Stimulated activated naive CD8-positive, alpha-beta T cell treated with anti-CD3 and anti-CD28 coated beads, Interleukin-15, Interleukin-2, amounts not matched to agents 100 U/mL and 50 U/mL, for 24 hours (primary cell): ENCODE measurements at places on chromosomes 3 and 15.

- no peak for DNase-seq
Measured at GRCh38 chr15:93307513-93307912, 218.5 kb upstream of the RGMA start.

DNA sequence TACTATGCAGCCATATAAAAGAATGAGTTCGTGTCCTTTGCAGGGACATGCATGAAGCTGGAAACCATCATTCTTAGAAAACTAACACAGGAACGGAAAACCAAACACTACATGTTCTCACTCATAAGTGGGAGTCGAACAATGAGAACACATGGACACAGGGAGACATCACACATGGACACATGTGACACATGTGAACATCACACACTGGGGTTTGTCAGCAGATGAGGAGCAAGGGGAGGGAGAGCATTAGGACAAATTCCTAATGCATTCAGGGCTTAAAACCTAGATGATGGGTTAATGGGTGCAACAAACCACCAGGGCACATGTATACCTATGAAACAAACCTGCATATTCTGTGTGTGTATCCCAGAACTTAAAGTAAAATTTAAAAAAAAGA, 408.0 kb downstream of the EPHB1 start:
- DNase-seq: no peak

GRCh38 chr3:194586836-194587235, 46.4 kb downstream of the TMEM44 start:
- no peak for DNase-seq

DNA sequence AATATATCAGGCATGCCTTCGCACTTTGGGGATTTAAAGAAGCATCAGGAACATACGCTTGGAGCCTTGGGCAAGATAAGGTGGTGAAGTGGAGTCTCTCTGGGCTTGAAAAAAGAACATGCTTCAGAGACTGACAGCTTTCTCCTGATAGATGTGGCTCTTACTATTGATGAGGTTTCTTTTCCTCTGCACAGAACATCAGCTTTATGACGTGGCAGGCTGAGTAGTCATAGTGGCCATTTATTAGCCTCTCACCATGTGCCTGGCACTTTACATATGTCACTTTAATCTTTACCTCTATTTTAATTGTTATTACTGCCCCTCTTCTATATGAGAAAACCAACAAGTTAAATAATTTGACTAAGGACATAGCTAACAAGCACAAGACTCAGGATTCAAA, 19.0 kb upstream of the LRRC58 start:
- no peak for DNase-seq

- DNase-seq: no peak
Measured at GRCh38 chr15:69127306-69127705, 33.1 kb upstream of the GLCE start.

- DNase-seq: no peak
Measured at GRCh38 chr3:141578202-141578973, 91.6 kb downstream of the RASA2 start.

GRCh38 chr3:107767897-107768605, 245.3 kb downstream of the BBX start:
- DNase-seq: no peak

- DNase-seq: no peak
Measured at GRCh38 chr15:41160639-41161315, 44.7 kb upstream of the INO80 start.

DNA sequence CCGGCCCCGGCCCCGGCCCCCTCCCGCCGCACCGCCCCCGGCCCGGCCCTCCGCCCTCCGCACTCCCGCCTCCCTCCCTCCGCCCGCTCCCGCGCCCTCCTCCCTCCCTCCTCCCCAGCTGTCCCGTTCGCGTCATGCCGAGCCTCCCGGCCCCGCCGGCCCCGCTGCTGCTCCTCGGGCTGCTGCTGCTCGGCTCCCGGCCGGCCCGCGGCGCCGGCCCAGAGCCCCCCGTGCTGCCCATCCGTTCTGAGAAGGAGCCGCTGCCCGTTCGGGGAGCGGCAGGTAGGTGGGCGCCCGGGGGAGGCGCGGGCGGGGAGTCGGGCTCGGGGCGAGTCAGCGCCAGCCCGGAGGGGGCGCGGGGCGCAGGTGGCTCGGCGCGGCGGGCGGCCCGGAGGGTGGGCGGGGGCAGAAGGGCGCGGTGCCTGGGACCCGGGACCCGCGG, 352 bp downstream of the CHRD start:
- peak; percentile 32 for DNase-seq

GRCh38 chr15:68470976-68471375, 39.0 kb upstream of the ITGA11 start:
- DNase-seq: no peak

DNA sequence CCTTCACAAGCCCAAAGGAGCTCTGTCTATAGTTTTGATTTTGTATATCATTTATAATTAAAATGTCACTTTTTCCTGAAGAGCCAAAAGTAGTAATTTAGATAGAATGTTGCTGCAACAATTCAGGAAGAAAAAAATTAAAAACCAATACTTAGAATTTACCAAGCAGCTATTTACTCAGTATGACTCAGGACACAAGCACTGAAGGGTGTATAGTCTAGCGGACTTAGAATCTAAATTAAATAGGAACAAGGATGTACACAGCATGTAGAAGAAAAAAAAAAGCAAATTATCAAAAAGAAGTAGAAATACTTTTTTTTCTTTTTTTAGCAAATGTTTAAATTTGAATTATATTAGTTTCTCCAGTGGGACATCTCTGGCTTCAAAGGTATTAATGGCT, 31.6 kb downstream of the PGBD4 start:
- DNase-seq: no peak

- no peak for DNase-seq
Measured at GRCh38 chr3:42856544-42856943, 19.1 kb downstream of the CYP8B1 start.

GRCh38 chr15:70962084-70962483, 69.5 kb downstream of the LRRC49 start:
- DNase-seq: no peak

DNA sequence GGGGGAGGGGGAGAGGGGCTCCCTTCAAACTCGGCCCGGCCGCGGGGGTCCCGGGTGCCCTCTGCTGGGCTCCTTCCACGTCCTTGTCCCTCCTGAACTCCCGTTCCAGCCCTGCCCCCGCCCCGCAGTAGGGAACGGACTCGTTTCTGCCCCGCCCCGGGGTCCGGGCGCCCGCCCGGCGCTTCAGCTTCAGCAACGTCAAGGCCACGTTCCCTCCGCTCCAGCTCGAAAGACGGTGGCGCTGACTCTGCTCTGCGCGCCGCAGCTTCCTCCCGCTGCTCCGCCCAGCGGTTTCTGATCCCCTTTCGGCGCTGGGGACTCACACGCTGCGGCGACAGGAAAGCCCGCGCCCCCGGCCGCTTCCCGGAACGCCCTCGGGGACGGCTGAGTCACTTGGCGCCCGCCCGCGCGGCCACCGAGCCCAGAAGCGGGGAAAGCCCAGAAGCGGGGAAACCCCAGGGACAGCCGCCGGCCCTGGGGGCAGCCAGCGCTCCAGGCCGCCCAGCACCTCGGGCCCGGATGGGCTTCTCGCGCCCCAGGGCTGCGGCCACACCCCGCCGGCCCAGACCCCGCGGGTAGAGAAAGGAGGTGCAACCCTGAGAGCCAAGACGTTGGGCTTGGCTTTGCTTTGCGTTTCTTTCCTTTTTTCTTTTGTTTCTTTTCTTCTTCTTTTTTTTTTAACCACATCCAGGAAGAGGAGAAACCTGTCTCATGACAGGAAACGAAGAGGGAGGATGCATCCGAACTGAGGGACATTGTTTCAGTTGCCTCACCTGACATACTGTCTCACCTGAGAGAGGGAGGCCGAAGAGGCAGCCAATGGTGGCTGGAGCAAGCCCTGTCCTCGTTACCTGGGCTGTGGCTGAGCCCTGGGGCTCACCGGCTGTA, 28.9 kb downstream of the ARHGAP31 start:
- DNase-seq: peak; percentile 95

DNA sequence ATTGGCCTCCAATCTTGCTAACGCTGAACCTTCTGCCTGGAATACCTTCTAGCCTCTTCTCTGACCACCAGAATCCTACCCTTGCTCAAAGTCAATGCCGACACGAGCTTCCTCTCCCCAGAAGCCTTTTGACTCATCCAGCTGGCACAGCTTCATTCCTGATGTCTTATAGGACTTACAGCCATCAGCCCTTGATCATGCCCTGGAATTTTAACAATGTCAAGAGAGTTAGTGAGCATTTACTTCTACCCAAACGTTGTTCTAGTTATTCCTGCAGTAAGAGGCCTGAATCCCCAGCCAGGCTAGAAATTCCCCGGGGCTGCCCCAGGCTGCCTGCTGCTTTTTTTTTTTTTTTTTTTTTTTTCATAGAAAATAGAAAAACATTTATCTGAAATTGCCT, 3.9 kb downstream of the CYP1A2 start:
- no peak for DNase-seq

DNA sequence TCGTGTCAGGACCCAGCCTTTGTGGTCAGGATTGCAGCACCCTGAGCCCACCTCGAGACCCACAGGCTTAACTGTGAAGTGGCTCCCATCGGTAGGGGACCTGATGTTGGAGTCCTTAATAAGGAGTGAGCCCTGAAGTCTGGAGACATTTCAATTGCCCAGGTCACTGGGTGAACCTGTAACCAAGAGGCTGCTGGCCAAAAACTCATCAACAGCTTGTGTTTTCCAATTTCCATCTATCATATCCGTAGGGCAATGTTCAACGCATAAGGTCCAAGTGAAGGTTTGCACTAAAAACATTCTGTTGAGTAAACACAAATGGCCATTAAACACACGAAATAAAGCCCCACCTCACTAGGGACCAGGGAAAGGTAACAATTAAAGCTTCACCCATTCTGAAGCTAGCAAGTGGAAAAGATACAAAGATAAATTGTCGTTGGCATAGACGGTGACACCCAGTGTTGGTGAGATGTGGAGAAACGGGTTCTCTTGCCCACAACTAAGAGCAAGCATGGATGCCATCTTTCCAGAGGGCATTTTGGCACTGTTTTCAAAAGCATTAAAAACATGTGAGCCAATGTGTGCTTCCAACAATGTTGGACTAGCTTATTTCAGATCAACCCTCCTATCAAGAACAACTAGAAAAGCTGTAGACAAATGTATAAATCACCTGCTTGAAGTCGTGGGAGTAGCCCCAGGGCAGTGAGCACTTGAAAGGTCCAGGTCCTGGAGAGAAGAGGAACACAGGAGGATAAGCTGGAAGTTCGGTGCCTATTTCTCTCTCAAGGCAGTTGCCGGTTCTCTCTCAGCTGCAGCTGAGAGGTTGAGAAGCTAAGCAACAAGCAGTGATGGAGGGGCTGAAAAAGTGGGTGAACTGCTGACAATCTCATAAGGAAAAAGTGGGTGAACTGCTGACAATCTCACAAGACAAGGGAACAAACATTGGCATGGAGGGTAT, 56.3 kb upstream of the PCSK6 start:
- no peak for DNase-seq

GRCh38 chr3:45236964-45237363, 10.9 kb upstream of the TMEM158 start:
- DNase-seq: no peak

DNA sequence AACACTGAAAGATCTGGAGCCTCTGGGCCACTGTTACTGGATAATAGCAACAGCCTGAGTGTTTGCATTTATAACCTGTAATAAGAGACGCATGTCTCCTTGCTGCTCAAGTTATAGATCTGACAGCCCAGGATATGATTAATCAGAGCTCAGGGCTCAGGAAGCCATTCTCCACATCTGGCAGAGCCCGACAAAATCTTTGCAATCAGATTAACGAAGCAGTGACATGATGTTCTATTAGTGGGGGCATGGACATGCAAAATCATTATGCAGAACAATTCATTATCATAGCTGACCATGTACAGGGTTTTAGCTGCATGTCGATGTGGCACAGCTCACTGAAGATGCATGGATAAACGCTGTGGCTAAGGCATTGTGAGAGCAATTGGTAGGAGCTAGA, 730.3 kb downstream of the ZNF385D start:
- DNase-seq: no peak

DNA sequence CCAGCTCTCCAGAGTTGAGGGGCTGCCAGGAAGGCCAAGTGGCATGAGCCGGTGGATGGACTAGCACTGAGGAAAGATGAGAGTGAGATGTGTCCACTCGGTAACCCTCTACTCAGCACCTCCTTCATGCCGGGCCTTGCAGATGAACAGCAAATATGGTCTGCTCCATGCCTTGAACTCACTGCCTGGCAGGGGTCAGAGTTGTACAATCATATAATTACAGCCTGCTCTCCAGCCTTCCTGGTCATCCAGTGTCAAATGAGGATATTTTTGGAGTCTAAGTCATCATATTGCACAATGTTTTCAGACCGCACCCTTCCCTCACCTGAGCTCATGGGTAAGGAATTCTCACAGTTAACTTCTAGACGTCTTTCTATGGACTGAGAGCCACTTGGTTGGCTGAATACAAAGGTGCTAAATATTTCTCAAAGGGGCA, 4.9 kb downstream of the MGLL start:
- no peak for DNase-seq

- DNase-seq: peak; percentile 9
Measured at GRCh38 chr3:41167722-41168497, 31.4 kb upstream of the CTNNB1 start.

GRCh38 chr3:105584003-105584790, 217.5 kb downstream of the ALCAM start:
- no peak for DNase-seq

DNA sequence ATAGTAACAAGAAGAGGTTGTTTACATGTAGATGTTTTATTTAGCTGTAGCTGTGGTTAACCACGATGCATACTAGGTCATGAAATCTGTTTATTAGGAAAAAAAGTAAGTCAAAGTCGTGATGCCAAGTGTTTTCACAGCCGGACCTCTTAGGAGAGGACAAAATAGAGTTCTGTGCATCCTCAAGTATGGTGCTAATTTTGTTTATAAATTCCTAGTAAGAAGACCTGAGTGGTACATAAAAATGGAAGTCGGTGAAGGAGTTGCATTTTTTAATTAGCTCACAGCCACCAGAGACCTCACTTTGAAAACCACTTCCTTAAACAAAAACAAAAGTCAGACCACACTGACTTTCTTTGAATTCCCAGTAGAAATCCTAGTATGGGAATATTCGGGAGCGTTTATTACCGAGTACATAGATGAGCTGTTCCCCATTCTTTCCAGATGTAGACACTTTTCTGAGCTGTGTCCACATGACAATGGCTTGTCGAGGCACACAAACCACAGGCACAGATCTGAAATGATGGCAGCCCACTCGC, 143.6 kb upstream of the UBE2E1 start:
- DNase-seq: no peak

- DNase-seq: no peak
Measured at GRCh38 chr15:34621675-34622074, 38.2 kb upstream of the GOLGA8B start.

GRCh38 chr3:33834096-33834453, 35.6 kb downstream of the PDCD6IP start:
- no peak for DNase-seq
